ENCODE measurements at places on chromosomes 12 and 14.

DNA sequence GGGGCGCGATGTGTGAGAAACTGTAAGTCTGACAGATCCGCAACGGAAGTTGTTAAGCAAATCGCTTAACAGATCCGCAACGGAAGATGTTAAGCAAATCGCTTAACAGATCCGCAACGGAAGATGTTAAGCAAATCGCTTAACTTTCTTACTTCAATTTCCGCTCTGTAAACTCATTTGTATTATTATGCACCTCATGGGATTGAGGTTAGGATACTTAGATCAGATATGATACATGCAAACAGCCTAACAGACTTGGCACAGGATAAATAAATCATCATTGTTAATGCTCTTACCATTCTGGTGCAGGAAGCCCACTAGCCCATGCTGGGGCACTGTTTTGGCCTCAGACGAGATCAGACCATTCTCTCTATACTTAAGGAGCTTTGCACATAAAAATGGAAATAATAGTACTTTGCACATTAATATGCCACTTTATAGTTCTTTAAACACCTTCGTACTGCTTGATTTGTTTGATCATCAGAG lies 399 bp downstream of the NCAPD2 start:
- DNase-seq, result no peak

- DNase-seq, result no peak
Measured at GRCh38 chr12:124745891-124746570, 117.6 kb downstream of the SCARB1 start.

DNA sequence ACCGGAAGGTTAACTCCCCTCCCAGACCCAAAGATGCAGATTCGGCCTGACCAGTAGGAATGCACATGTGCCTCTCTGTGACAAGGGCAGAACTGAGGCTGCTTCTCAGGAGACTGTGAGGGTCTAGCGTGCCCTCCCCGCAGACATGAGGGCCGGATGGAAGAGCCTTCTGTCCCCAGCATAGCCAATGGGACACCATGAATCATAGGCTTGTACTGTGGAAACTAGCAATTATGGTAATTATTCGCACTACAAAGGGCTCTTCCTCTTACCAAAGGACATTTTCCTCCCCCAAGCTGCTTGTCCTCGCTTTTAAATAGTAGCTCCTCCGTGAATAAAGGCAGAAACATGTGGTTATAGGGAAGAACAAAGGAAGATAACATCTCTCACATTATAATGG lies 6.2 kb downstream of the COA8 start:
- DNase-seq, result no peak

- DNase-seq, result no peak
Measured at GRCh38 chr14:88840926-88841325, 16.5 kb downstream of the TTC8 start.

DNA sequence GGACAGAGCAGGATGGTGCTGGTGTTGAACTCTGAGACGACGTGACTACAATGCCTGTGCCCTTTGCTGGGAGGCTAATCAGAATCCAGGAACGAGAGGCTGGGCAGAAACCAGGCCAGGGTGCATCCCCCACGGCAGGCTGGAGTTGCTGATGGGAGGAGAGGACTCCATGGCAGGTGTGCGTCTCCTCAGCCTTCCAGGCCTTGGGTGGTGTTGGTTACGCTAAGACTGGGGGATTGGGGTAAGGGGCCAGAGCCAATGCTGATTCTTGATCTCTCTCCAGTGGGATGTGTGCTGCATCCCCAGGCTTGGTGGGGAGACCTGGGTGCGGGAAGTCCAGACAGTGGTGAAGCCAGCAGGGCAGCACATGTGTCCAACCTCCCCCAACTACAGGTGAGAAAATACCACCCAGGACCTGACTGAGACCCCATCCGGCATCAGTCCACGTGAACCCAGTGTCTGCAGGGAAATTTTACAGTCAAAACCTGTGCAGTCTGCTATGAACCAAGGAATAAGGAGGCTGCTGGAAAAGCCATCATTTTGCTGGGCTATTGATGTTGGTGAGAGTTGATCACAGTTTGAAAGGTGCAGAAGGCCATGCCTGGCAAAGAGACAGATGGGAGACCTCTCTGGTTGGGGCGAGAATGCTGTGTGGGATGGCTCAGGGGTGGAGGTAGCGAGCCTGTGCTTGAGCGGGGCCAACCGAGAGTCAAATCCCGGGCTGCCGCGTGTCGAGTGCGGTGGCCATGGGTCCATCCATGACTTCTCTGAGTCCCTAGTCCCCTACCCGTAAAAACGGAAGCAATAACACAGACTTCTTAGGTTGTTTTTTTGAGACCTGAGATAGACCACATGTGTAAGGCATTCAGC lies 89.8 kb downstream of the NTF3 start:
- DNase-seq, result no peak

DNA sequence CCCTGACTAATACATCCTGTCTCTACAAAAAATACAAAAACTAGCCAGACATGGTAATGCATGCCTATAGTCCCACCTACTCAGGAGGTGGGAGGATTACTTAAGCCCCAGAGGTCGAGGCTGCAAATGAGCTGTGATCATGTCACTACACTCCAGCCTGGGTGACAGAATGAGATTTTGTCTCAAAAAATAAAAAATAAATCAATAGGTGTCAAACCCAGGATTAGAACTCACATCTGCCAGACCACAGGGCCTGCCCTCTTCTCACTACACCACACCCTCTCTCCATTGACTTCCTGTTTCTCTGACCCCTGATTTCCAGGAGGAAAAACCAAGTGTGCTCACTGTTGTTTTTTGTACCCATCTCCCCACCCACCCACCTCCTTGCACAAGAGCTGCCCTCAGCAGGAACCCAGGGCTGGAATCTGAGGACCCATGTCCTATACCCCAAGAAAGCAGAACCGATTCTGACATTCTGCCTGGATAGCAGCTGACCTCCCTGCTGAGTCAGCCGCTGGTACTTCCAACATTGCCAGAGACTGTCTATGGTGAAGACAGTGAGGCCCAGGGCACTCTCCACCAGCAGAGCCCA lies 6.2 kb downstream of the CMKLR1 start:
- DNase-seq, result no peak

DNA sequence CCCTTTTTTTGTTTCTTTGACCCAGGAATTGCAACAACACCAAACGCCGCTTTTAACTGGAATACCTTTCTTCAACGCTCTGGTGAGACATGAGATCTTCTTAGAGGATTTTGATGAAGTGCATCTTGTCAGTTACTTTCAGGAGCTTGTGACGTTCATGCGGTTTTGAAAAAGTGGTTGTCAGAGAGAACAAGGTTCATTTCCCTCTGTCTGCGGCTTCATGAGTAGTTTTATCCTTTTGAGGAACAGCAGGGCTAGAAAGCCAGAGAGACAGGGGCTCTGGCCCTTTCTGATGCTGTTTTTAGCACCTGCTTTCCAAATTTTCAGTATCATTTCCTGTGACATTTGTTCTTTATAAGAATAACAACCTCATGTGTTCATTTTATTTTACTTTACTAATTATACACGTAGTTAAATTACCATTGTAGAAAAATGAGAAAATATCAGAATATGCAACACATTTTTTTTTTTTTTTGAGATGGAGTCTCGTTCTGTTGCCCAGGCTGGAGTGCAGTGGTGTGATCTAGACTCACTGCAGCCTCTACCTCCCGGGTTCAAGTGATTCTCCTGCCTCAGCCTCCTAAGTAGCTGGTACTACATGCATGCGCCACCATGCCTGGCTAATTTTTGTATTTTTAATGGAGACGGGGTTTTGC lies 61.8 kb downstream of the GLT1D1 start:
- peak; percentile 46 for DNase-seq

DNA sequence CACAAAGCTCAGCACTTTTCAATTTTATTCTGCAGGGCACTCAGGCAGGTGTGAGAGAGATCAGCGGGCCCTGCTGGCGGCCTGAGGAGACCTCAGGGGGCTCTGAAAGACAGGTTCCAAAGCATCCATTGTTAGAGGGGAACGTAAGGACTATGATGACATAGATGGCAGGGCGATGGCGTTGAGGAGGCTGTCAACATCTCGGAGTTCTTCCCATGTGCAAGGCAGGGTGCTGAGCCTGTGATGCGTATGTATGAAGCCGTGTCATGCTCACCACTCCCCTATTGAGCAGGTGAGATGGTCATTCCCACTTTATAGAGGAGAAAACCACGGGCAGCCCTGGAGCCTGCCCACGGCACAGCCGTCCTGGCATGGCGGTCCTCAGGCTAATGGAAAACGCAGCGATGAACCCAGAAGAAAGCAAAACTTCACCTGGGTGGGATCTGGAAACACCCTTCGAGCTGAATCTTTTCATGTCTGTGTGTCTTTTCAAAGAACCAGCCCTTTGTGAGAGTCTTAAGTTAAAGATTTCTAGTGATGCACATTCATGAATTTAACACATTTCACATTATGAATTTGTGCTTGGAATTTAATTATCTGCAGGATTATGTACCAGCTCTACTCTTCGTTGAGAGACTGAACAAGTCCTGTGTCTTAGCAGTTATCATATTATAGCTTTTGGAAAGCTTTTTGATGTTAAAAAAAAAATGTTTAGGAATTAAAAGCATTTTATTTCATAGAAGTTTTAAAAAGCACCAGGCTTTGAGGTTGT lies 64.7 kb downstream of the RIMBP2 start:
- DNase-seq, result no peak

GRCh38 chr14:92412912-92413311 lies 89.9 kb downstream of the SLC24A4 start:
- DNase-seq, result no peak

- DNase-seq, result no peak
Measured at GRCh38 chr12:48994224-48995085, 4.7 kb downstream of the DDN start.
